ENCODE measurements at places on chromosomes 7 and 10.

GRCh38 chr10:31721096-31721495 is 207.5 kb downstream of the ARHGAP12 start:
- no peak for DNase-seq

- no peak for DNase-seq
These were observed 68.9 kb upstream of the PRLHR start for GRCh38 chr10:118664321-118664720.

DNA sequence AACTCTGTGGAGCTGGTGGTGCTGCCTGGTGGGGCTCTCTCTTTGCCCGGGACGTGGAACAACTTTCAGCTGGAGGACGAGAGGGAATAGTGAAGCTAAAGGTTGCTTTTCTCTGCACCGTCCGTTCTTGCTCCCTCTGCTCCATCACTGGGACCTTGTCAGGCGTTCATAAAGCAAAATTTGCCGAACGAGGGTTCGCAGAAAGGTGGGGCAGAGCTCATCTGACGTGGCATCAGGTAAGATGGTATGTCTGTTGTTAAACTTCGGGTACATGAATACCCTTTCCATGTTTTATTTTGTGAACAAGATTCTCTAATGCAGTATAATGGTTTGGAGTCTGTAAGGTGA is 416 bp downstream of the BBS9 start:
- no peak for DNase-seq

GRCh38 chr10:124175701-124176348 is 82.4 kb upstream of the CHST15 start:
- no peak for DNase-seq

DNA sequence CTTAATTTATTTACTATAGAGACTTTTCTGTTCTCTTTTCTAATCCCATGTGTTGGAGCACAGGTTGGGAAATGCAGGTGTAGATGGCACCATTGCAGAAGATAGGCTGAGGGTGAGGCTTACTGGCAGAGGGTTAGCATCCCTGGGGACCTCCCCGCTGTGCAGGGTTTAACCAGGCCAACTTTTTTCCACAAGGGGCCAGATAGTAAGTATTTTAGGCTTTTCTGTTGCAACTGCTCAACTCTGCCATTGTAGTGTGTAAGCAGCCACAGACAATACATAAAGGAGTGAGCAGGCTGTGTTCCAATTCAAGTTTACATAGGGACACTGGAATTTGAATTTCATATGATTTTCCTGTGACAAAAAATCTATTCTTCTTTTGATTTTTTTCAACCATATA is 34.6 kb upstream of the AOAH start:
- no peak for DNase-seq

DNA sequence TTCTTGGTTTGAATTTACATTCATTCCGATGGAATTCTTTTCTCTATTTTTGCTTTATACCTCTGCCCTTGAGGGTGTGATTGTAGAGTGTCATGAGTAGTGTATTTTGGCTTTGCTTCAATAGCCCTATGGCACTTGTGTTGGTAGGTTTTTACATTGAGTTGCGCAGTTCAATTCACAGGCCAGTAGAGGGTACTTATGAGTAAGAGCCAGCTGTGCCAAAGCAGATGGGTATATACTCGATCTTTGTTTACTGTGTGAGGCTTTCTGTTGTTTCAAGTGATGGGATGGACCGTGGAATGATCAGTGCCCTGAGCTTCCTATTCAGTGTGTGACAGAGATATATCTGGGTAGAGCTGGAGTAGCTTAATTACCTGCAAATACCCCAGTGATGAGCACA is 4.3 kb upstream of the AKR1C3 start:
- DNase-seq, result no peak

DNA sequence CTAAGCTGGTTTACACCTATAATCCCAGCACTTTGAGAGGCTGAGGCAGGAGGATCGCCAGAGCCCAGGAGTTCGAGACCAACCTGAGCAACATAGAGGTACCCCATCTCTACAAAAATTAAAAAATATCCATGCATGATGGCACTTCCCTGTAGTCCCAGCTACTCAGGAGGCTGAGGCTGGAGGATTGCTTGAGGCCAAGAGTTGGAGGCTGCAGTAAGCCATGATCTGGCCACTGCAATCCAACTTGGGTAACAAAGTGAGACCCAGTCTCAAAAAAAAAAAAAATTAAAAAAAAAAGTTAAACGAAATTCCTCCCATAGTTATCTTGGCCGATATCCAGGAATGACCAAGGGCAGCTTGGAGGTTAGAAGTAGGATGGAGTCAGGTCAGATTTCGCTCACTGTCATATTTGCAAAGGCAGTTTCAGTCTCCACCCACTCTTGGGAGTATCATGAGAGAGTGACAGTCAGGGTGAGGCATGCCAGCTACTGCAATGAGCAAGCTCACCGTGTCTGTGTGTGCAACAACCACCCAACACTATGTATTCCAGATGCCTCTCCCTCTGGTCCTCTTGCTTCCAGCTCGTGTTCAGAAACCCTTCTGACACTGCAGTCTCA is 6.0 kb upstream of the ZDHHC4 start:
- no peak for DNase-seq

GRCh38 chr7:12322284-12322902 is 81.3 kb downstream of the VWDE start:
- no peak for DNase-seq

- no peak for DNase-seq
These were observed 29.0 kb upstream of the MGMT start for GRCh38 chr10:129438024-129438423.

DNA sequence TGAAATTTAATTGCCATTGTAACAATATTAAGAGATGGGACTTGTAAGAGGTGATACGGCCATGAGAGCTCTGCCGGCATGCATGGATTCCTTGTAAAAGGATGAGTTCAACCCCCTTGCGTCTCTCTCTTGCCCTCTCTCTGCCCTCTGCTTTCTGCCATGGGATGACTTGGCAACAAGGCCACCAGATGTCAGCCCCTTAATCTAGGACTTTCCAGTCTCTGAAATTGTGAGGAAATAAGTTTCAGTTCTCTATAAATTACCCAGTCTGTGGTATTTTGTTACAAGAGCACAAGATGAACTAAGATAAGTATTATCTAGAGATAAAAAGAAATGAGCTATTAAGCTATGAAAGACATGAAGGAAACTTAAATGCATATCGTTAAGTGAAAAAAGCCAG is 145.7 kb upstream of the AHR start:
- DNase-seq, result no peak

DNA sequence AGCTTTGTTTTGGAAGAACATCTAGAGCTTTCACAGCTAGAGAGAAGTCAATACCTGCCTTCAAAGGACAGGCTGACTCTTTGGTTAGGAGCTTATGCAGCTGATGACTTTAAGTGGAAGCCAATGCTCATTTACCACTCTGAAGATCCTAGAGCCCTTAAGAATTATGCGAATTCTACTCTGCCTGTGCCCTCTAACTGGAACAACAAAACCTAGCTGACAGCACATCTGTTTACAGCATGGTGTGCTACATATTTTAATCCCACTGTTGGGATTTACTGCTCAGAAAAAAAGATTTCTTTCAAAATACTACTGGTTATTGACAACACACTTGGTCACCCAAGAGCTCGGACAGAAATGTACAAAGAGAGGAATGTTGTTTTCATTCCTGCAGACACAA is 57.3 kb downstream of the PALS2 start:
- no peak for DNase-seq

GRCh38 chr7:135856356-135857144 is 107.9 kb upstream of the FAM180A start:
- DNase-seq, result no peak

GRCh38 chr10:5895804-5896203 is 5.8 kb downstream of the FBH1 start:
- no peak for DNase-seq

GRCh38 chr10:71429304-71429703 is 32.6 kb downstream of the CDH23 start:
- DNase-seq, result no peak

- no peak for DNase-seq
These were observed 71.0 kb downstream of the SVOPL start for GRCh38 chr7:138630059-138630610.

DNA sequence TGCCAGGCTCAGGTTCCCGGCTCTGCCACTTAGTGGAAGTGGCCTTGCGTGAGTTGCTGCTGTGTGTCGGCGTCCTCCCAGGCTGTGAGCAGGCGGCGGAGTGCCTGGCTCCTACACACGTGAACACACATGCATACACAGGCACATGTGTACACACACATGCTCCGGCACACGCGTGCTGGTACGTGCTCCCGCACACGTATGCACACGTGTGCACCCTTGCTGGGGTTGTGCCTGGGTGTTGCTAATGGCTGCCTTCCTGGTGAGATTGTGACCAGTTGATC is 107.6 kb downstream of the INPP5A start:
- DNase-seq, result no peak

DNA sequence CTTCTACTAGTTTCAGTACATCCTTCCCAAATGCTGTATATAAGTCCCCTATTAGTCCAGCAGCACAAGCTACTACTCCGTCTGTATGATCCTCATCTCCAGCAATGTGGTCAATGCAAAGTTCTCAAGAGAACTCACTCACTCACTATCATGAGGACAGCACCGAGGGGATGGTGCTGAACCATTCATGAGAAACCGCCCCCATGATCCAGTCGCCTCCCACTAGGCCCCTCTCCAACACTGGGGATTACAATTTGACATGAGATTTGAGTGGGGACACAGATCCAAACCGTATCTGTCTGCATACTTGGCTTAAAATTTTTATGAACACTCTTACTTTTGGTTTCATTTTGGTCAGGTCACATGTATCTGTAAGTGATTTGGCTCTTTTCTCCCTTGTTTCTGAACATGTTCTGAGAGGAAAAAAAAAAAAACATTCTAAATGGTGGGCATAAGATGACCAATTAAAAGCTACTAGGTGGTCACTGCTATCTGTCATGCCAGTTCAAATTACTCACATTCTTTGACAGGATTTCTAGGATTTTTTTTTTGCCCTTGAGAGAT is 60.1 kb downstream of the ZNF783 start:
- no peak for DNase-seq

DNA sequence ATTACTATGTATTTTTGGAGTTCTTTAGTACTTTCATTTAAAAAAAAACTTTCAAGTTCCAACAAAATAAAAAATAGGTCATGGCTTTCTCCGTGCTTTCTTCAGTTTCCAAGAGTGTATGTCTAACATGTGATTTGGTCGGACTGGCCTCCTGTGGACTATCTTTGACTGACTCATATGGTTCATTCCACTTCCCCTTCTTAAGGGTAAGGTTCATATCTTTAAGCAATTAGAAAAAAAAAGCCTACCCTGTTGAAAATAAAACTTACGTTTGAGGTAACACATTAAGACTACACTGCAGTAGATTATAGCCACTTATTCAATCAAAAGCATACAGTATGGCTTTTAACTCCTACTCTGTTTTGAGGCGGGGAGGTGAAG is 112.8 kb upstream of the AHR start:
- DNase-seq, result no peak

DNA sequence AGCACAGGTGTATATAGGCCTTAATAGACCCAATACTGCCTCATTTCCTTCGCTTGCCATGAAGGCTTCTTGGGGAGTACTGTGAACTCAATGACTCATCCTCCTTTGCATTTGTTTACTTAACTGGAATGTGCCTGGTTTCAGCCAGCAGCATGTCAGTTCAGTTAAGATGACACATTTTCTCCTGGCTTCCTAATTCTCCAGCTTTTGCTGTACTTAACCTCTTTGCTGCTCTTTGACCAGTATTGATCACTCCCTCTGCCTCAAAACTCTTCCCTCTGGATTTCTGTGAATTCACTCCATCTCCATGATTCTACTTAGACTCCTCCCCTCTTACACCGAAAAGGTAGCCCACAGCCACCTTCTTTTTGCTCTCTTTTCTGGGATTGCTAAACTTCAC is 135.7 kb downstream of the MAGI2 start:
- DNase-seq, result no peak

DNA sequence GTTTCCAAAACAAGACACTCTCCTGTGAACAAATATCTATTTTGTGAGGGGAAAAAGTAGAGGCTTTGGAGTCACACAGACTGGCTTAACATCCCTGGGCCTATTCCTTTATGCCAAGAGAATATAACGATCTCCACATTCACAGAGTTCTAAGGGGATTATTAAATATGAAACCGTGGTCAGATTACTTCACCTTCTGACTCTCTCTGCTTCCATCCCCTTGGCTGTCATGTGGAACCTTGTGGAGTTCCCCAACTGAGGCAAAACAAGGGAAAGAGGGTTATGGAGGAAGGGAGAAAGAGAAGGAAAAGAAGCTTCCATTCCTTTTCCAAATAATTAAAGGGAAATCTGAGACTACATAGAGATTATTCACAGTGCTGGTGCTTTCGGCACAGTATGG is 55.5 kb upstream of the ATP6V0A4 start:
- DNase-seq, result no peak

- no peak for DNase-seq
These were observed 12.5 kb downstream of the DYNC2I1 start for GRCh38 chr7:158868764-158869410.

- no peak for DNase-seq
These were observed 151.8 kb downstream of the CFTR start for GRCh38 chr7:117631652-117632051.

DNA sequence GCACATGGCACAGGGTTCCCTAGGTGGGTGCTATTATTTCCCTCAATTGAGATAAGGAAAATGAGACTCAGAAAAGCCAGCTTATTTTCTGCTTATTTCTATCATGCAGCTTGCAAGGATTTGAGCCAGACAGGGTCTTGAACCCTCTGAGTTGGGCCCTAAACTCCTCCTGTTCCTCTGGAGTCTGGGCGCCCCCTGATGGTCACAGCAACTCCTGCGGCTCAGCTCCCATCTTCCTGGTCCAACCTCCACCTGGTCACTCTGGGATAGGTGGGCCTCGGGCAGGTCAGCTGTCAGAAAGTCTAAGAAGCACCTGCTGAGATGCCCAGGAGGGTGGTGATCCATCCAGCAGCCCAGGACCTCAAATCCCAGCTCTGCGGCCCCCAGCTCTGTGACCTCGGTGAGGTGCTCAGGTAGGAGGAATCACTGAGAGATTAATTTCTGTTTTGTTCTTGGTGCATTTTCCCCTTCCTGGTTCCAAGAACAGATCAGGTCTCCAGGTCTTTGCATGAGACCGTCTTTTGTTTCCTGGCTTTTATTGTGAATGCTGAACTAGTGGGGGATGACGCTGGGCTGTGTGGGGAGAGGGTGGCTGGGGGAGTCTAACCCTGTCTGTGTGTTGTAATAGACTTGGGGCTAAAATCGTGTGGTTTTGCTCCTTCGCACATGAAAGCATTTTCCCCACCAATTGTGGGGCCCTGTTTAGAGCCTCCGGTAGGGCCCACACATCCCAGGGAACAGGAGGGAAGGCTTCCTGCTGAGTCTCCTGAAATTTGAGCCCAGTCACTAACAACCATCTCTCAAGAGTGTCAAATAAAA is 32.8 kb downstream of the TMEM130 start:
- no peak for DNase-seq

GRCh38 chr7:129829737-129830631 is 122.8 kb downstream of the UBE2H start:
- DNase-seq, result no peak

GRCh38 chr7:24440892-24441291 is 132.4 kb upstream of the PALS2 start:
- no peak for DNase-seq

- DNase-seq, result no peak
These were observed 30.3 kb downstream of the ARID5B start for GRCh38 chr10:61931620-61932332.

Measured in NCI-H1417 treated with DMSO at 0.1 percent for 48 hours (cell line).